A549 treated with dexamethasone at 1 μM for 4 hours (cell line): ENCODE measurements at places on chromosomes 2 and 18. TPM values are rescaled to one million over a fixed set of nuclear protein-coding genes. Genes with fewer than 3 reads are reported as not detected.

Gene CTAGE1
- total RNA-seq, result not detected in 5 replicates

Gene DSEL
- total RNA-seq, result 0.46 to 0.59 TPM (median 0.54 TPM) in 5 replicates

Gene C1D
- 25.8 to 50.8 TPM (median 28.2 TPM) in 5 replicates for total RNA-seq

Gene POTEJ
- not detected in 5 replicates for total RNA-seq

Gene PDE11A
- 0.21 to 0.52 TPM (median 0.42 TPM) in 5 replicates for total RNA-seq

Gene C2orf42
- 6.6 to 9.8 TPM (median 8.2 TPM) in 5 replicates for total RNA-seq

Gene PPP1R7
- 57.9 to 75.6 TPM (median 59.5 TPM) in 5 replicates for total RNA-seq

Gene BOLL
- not detected in 5 replicates for total RNA-seq

Gene MGAT4A
- total RNA-seq, result 1.4 to 3.5 TPM (median 2.5 TPM) in 5 replicates

Gene CPO
- total RNA-seq, result 0.11 to 0.16 TPM in 2 of 5 replicates, not detected in the others

Gene GPR45
- total RNA-seq, result not detected in 5 replicates

Gene ANKRD30BL
- not detected in 5 replicates for total RNA-seq

Gene NAGK
- 67.7 to 84.9 TPM (median 79.8 TPM) in 5 replicates for total RNA-seq
